Fibroblast of pulmonary artery (primary cell): ENCODE measurements at places on chromosomes 1 and 21.
A peak's percentile ranks its signal among the peaks of the same experiment; 100 is the strongest.

GRCh38 chr1:205458777-205459566, 3.1 kb upstream of the BLACAT1 start:
- peak; percentile 80 for DNase-seq

- DNase-seq = no peak
Observed at GRCh38 chr1:18288722-18289121, 181.1 kb downstream of the IGSF21 start.

GRCh38 chr21:39000496-39000895, 182.8 kb downstream of the PSMG1 start:
- peak; percentile 40 for DNase-seq

- DNase-seq = peak; percentile 98
Observed at GRCh38 chr1:155648207-155649147, 38.5 kb downstream of the MSTO1 start.

DNA sequence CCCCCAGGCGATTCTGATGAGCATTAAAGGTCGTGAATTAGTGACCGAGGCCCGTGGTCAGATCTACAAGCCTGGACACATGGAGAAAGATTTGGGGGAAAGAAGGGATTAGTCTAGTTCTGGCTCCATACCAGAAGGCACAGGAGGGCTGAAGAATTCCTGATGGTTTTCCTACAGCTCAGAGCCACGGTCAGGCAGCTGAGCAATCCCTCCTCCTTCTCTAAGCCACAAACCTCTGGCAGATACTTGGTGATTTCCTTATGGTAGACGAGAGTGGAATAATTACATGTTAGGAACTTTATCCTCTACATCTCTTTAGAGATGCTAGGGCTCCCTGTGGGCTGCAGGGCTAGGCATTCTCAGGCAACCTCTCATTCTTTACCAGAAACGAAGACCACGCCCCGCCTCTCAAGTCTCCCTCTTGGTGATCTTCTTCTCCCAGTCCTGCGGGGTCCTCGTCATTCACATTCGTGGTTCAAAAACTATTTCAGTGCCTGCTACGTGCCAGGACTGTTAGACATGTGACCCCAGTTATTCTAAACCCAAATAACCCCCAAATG, 20.5 kb upstream of the ZBTB18 start:
- DNase-seq = no peak

DNA sequence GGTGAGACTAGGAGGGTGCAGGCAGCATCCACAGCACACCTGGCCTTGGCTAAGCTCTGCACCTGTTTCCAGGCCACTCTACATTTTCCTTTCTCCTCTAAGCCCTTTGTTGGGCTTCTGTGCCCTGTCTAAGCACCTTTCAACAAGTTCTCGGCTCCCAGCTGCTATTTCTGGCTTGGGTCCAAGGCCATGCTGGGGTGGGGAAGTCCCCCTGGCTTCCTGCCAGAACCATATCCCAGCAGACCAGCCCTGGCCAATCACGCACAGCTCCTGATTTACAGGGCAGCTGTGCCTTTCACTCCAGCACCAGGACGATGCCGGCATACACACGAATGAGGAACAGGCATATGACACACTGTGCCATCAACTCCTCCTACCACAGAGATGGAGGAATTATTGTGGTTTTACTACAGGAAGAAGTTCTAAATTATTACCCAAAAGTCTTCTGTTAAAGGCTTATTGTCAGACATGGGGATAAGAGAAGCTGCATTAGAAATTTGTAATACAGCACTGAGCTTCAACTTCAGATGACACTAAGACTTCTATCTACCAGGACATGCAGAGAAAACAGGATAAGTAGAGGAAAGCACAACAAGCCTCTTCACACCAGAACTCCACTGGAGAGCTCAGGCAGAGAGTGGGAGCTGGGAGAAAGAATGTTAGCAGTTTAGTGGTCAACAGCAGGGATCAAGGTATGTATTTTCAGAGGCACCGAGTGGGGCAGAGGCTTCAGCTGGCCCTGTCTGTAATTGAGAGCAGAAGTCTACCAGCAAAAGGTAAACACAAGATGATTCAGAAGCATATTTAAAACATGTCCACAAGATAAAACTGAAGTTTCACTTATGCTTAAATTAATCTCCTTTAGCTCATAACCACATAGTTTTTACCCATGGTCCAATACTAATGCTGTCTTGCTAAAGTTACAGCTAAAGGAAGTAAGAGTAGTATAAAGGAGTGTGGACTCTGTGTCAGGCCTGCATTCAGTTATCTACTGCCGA, 37.4 kb downstream of the TRIT1 start:
- peak; percentile 95 for DNase-seq

DNA sequence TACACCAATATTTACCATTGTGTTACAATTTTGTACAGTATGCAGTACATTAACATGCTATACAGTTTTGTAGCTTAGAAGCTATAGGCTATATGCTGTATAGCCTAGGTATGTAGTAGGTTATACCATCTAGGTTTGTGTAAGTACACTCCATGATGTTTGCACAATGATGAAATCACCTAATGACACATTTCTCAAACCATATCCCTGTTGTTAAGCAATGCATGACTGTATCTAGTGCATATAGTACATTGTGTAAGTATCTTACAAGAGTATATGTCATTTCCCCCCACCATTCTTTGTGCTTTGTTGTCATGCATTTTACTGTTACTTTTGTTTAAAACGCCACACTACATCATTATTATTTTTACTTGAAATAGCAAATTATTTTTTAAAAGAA, 65.7 kb upstream of the RNF11 start:
- peak; percentile 78 for DNase-seq

GRCh38 chr1:172720339-172720738, 61.4 kb downstream of the FASLG start:
- DNase-seq = no peak

DNA sequence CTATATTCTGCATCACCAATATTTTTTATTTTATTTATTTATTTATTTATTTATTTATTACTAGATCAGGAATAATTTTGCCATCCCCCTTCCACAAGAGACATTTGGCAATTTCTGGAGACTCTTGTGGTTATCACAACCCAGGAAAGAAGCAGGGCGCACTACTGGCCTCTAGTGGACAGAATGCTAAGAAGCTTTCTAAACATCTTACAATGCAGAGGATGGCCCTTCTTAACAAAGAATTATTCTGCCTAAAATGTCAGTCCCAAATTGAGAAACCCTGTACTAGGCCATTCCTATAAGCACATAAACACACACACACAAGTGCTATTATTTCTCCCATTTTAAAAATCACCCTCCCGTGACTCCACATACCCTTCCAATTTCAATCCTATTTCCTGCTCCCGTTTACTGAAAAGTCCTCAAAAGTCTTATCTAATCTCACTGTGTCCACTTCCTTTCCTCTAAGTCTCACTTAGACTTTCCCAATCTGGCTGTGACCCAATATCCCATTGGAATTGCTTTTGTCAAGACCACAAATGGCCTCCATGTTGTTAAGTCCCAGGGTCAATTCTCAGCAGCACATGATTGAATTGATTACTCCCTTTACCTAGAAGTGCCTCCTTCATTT, 43.7 kb upstream of the RNF11 start:
- DNase-seq = peak; percentile 93

- no peak for DNase-seq
Observed at GRCh38 chr1:37861151-37861550, 1.8 kb upstream of the MTF1 start.

DNA sequence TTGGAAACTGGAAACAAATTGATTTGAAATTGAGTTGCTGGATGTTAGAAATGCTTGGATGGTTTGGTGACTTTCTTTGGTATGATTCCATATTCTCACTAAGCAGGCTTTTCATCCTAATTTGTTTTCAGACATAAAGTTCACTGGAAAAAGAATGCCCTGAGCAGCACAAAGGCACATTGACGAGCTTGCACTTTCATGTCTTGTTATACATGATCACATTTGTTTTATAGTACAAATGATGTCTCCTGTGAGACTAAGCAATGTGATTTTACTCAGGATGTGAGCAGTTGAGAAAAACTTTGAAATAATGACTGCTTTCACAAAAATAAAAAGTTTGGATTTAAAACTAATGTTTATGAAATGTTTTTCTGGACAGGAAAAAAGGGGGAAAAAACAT, 63.6 kb downstream of the KCNT2 start:
- DNase-seq = no peak

- DNase-seq = peak; percentile 49
Observed at GRCh38 chr1:185929776-185930175, 195.6 kb downstream of the HMCN1 start.

DNA sequence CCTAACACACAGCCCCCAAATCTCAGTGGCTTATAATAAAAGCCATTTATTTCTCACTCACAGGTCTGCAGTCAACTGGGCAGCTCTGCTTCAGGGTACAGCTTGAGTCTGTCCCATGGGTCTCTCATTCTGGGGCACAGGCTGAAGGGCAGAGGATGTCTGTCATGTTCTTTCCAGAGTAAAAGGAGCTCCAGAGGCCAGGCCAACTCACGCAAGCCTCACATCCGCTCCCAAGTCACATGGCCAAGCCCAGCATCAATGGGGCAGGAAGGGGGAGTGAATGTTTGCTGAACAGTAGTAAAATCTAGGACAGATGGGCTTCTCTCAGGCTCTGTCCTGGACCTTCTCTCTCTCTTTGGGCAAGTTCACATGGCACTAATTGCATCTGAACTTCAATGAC, 7.1 kb upstream of the SSBP3 start:
- DNase-seq = peak; percentile 74

- DNase-seq = no peak
Observed at GRCh38 chr21:39728341-39728740, 16.6 kb upstream of the IGSF5 start.

DNA sequence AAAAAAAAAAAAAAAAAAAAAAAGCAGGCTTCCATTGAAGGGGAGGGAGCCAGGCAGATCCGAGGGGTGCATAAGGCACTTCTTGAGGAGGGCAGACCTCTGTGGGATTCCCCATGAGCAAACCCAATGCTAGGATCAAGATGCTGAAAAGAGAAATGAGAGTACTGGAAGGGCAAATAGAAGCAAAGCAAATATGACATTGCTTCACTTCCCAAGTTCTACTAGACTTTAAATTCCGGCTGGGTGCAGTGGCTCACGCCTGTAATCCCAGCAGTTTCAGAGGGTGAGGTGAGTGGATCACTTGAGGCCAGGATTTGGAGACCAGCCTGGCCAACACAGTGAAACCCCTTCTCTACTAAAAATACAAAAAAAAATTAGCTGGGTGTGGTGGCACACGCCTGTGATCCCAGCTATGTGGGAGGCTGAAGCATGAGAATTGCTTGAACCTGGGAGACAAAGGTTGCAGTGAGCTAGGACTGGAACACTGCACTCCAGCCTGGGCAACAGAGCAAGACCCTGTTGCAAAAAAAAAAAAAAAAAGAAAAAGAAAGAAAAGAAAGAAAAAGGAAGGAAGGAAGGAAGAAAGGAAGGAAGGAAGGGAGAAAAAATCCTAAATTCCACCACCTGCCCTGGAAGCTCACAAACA, 23.1 kb upstream of the PALMD start:
- DNase-seq = no peak

GRCh38 chr1:205600085-205600484, 31.7 kb downstream of the ELK4 start:
- DNase-seq = peak; percentile 74

DNA sequence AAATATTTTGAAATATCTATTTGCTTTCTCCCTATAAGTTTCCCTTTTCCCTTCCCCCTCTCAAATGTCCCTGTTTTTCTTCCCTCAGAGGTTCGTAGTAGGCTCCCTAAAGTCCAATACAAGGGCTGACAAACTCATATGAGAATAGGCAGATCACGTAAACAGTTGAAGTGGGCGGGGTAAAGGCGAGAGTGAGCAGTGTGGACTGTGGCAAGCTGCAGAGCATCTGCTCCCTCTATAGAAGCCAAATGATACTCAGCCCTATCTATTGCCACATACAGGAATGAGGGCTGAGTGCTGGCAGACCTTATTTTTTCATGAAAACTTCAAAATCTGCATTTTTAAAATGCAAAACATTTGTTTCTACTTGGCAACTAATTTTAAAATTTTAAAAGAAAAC, 26.3 kb downstream of the PRDX6 start:
- DNase-seq = peak; percentile 46

DNA sequence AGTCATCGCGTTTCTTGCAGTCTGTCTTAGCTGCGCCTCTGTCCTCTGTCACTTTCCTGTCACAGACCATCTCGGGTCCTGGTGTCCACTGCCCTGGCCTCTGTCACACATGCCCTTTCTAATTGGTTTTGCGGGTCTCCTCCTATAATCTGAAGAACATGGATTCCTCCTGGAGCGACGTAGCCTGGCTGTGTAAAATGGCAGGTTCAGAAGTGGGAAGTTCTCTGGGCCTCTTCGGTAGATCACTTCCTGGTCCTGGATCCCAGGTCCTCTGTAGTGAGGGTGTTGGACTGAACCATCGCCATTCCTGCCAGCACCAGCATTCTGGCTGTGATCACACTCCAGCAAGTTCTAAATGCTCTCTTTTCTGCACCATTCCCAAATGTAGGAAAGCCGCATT, 857 bp downstream of the FAM3B start:
- DNase-seq = no peak

GRCh38 chr1:50027794-50028193, 4.0 kb upstream of the AGBL4 start:
- DNase-seq = no peak

- no peak for DNase-seq
Observed at GRCh38 chr1:2425892-2426291, 13.5 kb upstream of the PEX10 start.

- peak; percentile 14 for DNase-seq
Observed at GRCh38 chr1:232891656-232892317, 58.6 kb upstream of the NTPCR start.

GRCh38 chr1:232239998-232240397, 389.9 kb downstream of the SIPA1L2 start:
- no peak for DNase-seq

DNA sequence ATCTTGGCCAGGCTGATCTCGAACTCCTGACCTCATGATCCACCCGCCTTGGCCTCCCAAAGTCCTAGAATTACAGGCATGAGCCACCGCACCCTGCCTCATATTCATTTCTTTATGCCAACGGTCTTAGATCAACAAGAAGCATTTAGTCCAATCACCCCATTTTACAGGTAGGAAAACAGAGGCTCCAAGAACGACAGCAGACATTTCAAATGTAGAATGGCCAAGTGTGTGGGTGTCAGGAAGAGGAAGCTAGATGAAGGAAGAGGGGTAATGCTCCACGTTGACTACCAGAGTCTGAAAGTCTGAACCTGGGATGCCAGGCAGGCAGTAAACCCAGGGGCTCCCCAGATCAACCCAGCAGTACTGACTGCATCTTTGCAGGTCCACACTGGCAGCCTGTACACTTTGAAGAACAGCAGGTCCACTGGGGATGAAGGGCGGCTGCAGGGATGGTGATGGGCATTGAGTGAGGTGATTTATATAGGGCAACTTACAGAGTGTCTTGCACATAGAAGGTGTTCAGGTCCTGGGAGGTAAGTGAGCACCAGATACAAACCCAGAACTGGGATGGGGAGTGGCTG, 120.2 kb downstream of the EPHB2 start:
- DNase-seq = no peak

DNA sequence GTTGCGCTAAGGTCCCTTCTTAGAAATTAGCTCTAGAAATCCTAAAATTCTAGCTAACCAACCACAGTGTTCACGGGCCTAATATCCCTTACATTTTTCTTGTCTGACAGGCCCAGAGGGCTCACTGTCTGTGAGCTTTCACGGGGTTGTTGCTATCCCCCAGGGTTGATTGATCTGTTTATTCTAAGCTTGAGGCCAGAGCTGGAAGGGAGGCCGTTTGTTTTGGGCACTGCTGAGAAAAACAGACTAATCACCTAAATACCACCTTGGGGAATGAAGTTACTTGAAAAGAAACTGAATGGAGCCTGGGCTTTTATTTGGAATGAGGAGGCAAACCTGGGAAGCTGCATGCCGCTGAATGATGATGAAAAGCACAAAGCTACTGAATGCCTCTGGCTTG, 162.4 kb downstream of the KIF26B start:
- DNase-seq = no peak
